ENCODE measurements at places on chromosomes 7 and 10.

- DNase-seq, result no peak
- H3K36me3 ChIP-seq, result no peaks in the 10 kb centered on the region
Measured at GRCh38 chr7:50752422-50752821, 30.3 kb downstream of the GRB10 start.

GRCh38 chr10:92027141-92027540, 103.6 kb downstream of the BTAF1 start:
- no peaks in the 10 kb centered on the region for H3K27me3 ChIP-seq
- no peaks in the 10 kb centered on the region for H3K4me1 ChIP-seq
- DNase-seq, result no peak
- H3K36me3 ChIP-seq, result peaks cover 16% of the 10 kb centered on the region

GRCh38 chr7:7157177-7157886, 25.0 kb upstream of the C1GALT1 start:
- H3K36me3 ChIP-seq, result no peaks in the 10 kb centered on the region
- DNase-seq, result no peak
- H3K27me3 ChIP-seq, result no peaks in the 10 kb centered on the region
- no peaks in the 10 kb centered on the region for H3K4me1 ChIP-seq

DNA sequence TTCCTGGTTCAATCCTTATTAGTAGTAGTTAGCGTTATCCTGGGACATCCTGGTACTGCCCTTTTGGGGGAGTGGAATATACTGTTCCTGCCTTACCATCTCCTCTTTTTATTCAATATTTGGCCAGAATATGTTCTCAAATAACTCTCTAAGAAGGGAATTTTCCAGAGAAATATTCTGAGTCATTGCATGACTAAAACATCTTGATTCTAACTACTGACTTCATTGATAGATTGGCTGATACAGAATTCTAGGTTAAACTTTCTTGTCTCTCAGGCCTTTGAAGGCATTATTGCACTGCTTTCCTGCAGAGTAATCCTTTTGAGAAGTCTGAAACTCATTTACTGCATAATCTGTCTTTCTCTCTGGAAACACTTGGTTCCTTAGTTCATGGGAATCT, 275.5 kb upstream of the DGKB start:
- no peak overlapping the region for H3K27ac ChIP-seq
- H3K4me1 ChIP-seq, result no peaks in the 10 kb centered on the region
- H3K4me3 ChIP-seq, result no peak overlapping the region
- H3K27me3 ChIP-seq, result no peaks in the 10 kb centered on the region
- H3K36me3 ChIP-seq, result no peaks in the 10 kb centered on the region

DNA sequence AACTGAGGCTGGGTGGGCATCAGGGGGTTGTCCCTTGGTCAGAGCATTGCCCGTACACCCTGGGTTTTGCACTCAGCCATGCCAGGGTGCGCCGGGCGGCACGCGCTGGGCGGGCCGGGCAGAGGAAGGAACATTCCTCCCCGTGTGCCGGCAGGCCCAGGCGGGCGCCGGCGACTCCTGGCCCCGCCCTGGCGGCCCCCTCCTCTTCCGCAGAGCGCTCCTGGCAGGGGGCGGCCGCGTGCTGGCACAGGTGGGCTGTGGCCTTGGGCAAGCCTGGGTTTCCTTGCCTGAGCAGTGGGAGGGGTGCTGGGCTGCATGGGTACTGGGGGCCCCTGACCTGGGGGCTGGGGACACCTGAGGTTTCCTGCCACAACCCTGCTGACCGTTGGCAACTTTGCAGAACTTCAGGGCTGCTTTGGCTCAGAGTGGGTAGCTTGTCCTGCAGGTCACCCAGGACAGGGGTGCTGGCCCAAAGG, 3.9 kb downstream of the LFNG start:
- H3K27ac ChIP-seq, result no peak overlapping the region
- H3K36me3 ChIP-seq, result no peaks in the 10 kb centered on the region
- H3K27me3 ChIP-seq, result peaks cover 25% of the 10 kb centered on the region
- H3K4me1 ChIP-seq, result peaks cover 12% of the 10 kb centered on the region
- no peak for DNase-seq

DNA sequence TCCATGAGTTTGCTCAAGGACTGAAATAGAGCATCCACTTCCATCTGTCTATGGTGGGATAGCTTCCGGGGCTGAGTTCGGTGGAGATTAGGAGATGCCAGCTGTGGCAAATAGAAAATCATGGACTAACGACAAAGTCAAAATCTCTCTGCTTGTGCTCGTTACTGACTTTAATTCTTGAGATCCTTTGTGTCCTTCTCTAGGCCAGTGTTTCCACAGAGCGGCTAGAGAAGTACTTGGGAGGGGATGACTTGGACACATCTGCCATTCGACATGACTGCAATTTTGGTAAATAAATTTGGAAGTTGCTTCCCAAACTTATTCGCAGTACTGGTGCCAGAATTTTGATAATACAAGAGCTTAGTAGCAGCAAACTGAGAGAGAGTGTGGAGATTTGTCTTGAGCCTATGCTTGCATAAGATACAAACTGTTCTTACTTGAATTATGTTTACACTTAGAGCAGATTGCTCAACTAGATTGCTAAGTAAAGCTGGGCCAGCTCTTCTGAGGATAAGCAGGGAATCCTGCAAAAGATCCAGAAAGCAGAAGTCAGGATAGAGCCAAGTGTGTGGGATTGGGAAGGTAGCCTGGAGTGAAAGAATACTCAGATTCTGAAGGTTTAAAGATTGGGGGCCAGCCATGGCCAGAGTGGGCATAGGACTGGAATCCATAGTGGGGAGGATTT, 27.6 kb downstream of the ABCC2 start:
- no peak overlapping the region for H3K4me3 ChIP-seq
- H3K27me3 ChIP-seq, result no peaks in the 10 kb centered on the region
- H3K4me1 ChIP-seq, result no peaks in the 10 kb centered on the region
- DNase-seq, result no peak
- H3K36me3 ChIP-seq, result peaks cover 52% of the 10 kb centered on the region

DNA sequence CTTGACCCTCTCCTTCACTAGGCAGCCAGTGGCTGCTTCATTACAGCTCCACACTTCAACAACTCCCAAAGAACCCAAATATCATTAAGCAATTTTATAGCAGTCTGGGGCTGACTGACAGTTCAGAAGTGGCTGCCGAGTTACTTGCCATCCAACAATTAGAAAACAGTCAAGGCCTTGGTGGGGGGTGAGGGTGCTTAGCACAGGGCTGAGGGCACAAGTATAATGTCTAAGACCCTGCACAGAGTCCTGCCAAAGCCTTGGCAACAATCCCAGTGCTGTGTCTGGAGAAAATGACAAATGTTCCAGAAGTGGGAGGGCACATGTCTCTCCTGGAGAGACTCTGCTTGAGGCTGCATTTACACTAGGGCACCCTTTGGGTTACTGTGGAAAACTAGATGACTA, 71.1 kb downstream of the CXCL12 start:
- H3K27me3 ChIP-seq, result no peaks in the 10 kb centered on the region
- H3K36me3 ChIP-seq, result no peaks in the 10 kb centered on the region
- H3K4me1 ChIP-seq, result peaks cover 6% of the 10 kb centered on the region

- DNase-seq, result no peak
Measured at GRCh38 chr10:131556061-131556896, 244.8 kb upstream of the TCERG1L start.

DNA sequence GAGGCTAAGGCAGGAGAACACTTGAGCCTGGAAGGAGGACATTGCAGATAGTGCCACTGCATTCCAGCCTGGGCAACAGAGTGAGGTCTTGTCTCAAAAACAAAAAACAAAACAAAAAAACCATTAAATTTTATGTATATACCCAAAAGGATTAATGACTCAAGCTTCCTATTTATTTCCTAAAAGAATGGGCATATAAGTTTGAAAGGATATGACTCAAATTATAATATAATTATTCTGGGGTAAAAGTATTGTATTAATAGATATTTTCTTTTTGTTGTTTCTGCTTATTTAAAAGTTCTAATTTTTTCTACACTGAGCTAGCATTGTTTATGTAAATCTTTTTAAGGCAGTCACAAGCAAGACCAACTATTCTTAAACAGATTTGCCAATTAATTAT, 42.2 kb upstream of the CABCOCO1 start:
- H3K36me3 ChIP-seq, result no peaks in the 10 kb centered on the region
- H3K27me3 ChIP-seq, result no peaks in the 10 kb centered on the region
- no peak overlapping the region for H3K27ac ChIP-seq
- no peak for DNase-seq
- no peak overlapping the region for H3K4me3 ChIP-seq
- no peaks in the 10 kb centered on the region for H3K4me1 ChIP-seq
